Stimulated activated CD4-positive, alpha-beta T cell treated with anti-CD3 and anti-CD28 coated beads, Interleukin-15, amount 100 ng/mL, for 1 hour (primary cell): ENCODE measurements at places on chromosomes 13 and 19.

- DNase-seq, result no peak
Observed at GRCh38 chr13:40197049-40197448, 469.4 kb downstream of the FOXO1 start.

DNA sequence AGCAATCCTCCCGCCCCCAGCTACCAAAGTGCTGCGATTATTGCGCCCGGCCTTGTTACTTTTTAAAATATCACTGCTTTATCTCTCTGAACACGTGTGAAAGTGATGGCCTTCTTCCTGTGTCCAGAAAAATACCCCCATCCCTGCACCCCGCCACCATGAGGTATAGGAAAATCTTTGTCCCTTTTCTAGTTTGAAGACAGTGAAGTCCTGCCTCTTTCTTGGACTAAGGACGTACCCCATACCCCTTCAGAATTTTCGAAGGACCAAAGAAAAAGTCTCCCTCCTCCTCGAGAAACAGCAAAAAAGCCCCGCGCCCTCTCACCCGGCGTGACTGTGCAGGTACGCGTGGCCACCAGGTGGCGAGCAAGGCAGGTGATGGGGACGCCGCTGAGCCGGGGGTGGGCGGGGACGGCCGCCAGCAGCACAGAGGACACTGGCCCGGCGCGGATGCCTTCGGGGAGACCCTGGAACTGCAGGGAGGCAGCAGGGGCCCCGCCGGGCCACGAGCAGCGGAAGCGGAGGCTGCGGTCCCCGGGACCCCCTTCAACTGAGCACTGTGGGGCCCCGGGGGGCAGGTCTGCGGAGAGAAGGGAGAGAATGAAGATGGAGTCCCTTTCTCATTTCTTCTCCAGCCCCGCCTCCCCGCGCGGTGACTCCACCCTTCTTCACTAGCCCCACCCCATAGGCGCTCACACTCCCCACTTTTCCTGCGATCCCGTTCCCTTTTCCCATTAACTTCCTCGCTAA is 3.2 kb downstream of the VSIG10L start:
- DNase-seq, result peak; percentile 70

- DNase-seq, result peak; percentile 95
Observed at GRCh38 chr19:17859533-17860330, at the start of gene RPL18A. Gene RPL18A (plus strand): TSS chr19:17859910. CDS start chr19:17859957, 47 bp downstream.

GRCh38 chr13:35791184-35791851 is 314.8 kb upstream of the MAB21L1 start:
- DNase-seq, result no peak

DNA sequence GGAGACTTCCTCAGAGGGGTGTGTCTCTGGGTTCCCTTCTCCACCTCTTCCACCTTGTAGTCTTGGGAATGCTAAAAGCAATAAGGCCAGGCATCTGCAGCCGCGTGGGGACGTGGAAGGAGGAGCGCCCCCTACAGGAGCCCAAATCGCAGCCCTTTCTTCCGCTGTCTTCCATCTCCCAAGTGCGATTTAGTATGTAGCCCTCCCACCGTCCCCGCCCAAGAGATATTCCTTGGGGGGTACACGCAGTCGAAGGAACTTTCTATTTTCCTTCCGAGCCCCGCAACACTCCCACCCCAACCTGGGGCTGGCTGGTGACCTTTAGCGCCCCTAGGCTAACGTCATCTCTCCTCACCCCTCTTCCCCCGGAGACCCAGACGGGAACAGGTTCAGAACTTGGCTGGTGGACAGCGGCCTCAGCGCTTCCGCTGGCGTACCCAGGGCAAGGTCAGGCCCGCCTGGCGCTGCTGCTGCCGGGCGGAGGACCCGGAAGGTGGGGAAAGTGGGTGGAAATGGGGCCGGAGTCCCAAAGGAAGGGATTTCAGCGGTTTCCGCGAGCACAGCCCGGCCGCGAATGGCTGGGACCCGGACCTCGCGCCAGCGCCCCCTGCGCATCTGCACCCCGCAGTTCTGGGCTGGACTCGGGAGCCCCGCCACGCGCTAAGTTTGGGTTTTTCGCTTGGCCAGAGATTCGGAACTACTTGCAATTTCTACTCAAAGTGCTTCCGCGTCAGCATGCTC is 2.1 kb upstream of the PCDH8 start:
- DNase-seq, result no peak

DNA sequence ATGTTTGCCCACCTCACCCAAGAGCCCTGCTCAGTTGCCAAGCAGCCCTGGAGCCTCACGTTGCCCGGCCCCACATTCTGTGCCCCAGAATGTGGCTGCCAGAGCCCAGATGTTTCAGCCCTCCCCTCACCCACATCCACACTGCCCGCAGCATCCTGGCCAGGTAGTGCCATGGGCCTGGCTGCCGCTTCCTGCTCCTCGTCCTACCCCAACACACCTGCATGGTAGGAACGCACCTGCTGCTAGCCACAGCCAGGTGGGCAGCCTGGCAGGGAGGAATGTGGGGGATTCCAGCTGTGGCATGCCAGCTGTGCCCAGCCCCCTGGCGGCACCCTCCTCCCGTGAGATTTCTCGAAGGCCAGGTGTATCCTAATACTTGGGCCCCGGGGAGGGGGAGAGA is 7.5 kb upstream of the NFIX start:
- no peak for DNase-seq

- DNase-seq, result no peak
Observed at GRCh38 chr13:111267205-111267604, 53.2 kb upstream of the TEX29 start.

DNA sequence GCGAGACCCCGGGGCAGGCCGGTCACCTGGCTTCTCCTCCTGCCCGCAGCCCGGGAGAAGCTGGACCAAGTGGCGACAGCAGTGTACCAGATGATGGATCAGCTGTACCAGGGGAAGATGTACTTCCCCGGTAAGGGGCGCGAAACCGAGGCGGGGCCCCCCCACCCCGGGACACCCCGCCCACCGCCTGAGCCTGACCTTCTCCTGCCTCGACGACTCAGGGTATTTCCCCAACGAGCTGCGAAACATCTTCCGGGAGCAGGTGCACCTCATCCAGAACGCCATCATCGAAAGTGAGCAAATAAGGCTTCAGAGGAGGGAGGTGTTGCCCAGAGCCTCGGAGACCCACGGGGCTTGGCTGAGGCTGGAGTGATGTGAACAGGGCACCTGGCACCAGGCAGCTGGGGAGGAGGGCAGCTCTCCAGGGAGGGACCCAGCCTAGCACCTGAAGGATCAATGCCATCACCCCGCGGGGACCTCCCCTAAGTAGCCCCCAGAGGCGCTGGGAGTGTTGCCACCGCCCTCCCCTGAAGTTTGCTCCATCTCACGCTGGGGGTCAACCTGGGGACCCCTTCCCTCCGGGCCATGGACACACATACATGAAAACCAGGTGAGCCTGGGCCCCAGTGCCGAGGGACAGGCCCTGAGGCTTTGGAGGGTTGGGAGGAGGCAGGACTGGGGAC is 629 bp downstream of the IZUMO4 start:
- DNase-seq, result peak; percentile 53

GRCh38 chr13:99981735-99982035 is at the start of gene ZIC2:
Gene ZIC2 (plus strand): TSS chr13:99981784. CDS start chr13:99982065, 281 bp downstream.
- no peak for DNase-seq

- DNase-seq, result peak; percentile 55
Observed at GRCh38 chr19:4730740-4731171, 7.1 kb upstream of the DPP9 start.

- no peak for DNase-seq
Observed at GRCh38 chr13:66675620-66676019, 554.5 kb downstream of the PCDH9 start.

GRCh38 chr19:12723641-12724426 is at the start of gene TNPO2:
Gene TNPO2 (minus strand): TSS chr19:12723932. CDS start chr19:12720977, 2,955 bp downstream.
- DNase-seq, result peak; percentile 38
